ENCODE measurements at places on chromosomes 3 and 15.

DNA sequence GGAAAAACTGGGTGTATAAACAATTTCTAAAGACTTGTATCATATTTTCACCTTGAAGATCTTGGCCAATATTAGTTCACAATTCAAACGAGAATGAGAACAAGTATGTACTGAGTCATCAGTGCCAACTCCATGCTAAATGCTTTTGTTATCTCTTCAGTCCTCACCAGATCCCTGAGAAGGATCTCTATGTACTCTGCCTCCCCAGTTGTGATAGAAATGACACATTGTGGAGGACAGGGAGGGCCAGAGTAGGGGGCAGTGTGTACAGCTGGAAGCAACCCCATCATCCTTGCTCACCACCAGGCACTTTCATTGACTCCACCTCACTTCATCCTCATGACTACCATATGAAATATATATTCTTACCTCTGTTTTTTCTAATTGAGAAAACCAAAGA is 353.7 kb upstream of the SOX2 start:
- no peak for DNase-seq

- no peak for DNase-seq
Measured at GRCh38 chr3:112786002-112786590, 60.6 kb downstream of the CD200R1L start.

- no peak for DNase-seq
Measured at GRCh38 chr3:148255981-148256969, 441.4 kb upstream of the AGTR1 start.

- DNase-seq: no peak
Measured at GRCh38 chr3:154223519-154223918, 100.8 kb downstream of the DHX36 start.

DNA sequence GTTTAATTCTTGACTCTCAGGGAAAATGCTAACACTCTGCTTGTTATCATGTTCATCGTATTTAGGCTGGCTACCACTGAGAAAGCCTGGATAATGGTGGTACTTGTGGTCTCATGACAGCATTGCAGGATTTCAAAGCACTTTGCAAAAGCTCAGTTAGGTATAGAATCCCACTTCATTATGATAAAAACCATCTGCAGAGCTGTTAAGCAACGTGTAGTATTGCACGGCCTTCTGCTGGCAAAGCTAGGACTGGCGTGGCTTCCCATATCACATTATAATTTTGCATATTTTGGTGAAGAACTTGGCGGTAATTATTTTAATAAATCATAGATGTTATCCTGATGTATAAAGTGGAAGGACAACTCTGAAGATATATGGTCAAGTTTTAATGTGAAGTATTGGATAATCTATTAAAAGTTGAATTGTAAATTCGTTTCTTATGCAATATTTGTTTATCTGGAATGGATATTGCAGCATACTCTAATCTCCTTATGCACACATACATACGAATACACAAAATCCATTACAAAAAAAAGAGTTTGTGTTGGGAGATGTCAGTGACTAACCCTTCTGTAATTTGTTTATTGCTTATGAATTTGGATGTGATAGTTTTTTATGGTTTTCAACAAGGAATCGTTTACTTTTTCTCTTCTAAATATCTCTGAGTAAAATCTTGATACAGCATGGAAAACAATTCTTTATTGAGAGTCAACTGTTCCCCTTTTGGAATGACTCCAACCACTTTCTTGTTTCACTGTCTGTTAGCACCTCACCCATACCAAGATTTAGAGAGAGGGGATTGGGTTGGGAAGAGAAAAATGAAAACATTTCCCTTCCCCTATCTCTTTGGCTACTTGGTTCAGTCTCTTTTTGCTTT is 9.2 kb downstream of the RAB8B start:
- no peak for DNase-seq

DNA sequence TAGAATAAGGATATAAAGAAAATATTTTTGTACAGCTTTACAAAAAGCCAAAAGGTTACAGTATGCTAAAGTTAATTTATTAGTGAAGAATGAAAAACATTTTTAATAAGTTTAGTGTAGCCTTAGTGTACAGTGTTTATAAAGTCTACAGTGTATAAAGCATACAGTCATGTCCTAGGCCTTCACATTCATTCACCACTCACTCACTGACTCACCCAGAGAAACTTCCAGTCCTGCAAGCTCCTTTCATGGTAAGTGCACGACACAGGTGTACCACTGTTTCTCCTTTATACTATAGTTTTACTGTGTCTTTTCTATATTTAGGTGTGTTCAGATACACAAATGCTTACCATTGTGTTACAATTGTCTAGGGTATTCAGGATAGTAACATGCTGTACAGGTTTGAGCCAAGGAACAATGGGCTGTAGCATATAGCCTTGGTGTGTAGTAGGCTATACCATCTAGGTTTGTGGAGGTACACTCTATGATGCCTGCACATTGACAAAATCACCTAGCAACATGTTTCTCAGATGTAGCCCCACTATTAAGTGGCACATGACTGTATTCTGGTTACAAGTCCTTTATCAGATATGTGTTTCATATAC is 197.1 kb upstream of the KBTBD8 start:
- DNase-seq: no peak

DNA sequence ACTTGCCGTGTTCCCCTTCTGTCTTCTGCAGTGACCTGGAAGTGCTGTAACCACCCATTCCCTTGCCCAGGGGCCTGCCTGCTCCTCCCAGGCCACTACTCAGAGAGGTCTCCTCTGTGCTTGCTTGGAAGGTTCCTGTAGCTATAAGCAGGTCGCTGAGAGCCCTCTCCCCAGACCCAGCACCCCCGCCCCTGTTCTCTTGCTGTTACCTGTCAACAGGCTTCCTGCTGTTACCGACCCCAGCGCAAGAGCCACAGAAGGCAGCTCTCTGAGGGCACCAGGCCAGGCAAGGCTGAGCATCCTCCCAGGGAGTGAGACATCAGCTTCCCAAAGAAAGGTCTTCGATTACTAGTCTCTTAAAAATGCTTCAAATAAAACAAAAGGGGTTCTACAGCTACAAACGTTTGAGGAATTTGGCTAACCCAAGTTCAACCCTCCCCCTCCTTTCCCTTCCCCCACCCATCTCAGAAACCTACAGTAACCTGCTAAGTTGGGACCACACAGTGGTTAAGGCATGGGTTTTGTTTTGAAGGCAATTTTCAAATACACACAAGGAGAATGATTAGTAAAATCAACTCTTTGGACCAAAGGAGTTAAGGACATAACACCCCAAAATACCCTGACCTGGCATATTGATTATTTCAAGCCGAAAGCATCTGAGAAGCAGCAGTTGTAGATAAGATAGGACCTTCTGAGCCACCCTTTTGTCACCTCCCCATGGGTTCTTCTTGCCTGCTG is 74.9 kb upstream of the MFGE8 start:
- no peak for DNase-seq

DNA sequence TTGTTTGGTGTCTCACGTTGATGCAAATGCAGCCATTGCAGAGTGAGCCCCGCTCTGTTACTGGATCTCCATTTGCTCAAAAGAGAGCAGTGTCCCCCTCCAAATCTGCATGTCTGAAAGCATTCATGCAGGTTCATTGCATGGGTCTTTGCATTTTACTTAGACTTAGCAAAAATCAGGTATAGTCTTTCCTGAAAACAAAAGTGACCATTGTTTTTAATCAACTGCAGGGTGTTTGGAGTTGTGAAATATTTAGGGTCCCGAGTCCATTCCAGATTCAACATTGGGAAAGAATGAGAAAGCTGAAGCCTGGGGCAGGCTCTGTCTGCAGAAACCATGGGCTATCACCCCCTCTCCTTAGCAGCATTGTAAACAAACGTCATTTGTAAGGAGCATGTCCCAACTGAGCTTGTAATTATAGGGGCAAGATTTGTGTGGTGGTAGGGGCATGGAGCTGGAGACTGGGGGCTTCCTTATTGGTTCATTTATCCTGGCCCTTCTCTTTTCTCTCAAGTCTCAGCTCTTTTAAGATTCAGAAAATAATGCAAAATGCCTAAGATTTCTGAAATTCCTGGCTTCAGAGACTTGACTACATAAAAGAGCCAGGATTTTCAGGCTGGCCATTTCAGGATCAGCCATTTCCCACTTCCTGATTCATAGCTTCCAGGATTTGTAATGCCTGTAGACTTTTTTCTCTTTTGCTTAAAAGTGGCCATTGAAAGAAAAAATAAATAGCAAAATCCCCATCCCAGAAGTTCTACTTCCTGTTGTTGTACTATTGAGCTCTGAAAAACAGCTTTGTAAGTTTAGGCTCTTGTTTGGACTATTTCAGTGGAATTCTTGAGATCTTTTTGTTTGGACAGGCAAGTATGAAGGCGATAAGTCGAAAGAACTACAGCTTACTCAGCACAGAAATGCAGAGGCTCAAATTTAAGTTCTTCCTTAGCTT is 23.0 kb downstream of the IGF1R start:
- no peak for DNase-seq

DNA sequence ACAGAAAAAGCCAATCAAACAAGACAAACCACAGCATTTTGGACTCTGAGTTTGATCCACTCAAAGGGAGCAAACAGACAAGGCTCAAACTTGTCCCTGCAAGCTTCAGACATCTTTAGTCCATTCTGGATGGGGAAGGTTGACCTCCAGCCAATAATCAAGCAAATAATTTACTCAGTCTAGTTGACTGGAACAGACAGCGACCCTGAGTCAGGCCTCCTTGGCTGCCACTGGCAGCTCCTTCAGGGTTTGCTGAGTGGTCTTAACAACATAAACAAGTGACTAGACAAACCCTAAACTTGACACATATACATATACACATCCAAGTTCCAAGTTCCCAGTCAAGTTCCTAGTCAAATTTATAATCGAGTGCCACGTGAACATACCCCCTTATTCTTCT is 313.9 kb downstream of the POLQ start:
- no peak for DNase-seq

DNA sequence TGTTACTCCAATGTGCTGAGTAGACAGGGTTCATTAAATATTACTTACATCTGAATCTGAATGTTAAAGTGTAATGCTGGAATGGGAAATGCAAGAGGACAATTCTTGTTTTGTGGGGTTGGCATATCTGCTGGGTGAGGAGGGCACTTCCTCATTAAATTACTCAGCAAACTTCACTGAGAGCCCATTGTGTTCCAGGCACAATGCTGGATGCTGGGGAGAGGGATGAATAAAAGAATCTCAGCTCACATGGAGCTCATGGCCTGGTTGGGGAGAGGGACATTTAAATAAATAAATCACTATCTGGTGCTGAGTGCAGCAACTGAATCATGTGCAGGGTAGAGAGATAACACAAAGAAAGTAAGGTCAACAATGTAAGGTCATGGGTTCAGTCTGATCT is 199.2 kb upstream of the CFAP20DC start:
- no peak for DNase-seq

DNA sequence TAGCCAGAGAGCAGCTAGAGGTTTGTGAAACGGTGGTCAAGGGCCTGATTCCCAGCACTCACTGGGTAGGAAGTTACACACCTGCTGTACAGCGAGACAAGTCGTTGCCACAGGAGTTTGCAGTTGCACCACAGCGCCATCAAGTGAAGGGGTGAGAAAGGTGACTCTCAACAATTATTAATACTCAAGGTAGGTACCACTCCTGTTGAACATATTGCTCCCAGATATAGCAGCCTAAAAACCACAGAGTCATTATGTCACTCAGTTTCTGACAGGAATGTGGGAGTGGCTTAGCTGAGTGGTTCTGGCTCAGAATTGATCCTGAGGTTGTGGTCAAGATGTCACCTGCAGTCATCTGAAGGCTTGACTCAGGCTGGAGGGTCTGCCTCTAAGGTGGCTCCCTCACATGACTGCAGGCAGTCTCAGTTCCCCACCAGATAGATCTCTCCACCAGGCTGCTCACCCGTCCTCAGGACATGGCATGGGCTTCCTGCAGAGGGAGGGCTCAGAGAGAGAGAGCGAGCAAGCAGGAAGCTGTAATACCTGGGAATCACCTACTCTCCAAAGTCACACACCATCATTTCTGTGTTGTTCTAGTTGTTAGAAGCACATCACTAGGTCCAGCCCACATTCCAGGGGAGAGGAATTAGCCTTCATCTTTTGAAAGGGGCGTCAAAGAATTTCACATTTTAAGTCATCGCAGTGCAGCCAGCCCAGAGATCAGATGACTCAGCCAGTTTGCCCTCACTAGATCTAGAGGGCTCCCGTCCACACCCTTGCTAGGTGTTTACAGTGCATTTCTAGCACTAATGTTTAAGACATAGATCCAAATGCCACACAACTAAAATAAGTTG is 17.0 kb upstream of the ANO10 start:
- DNase-seq: no peak

GRCh38 chr3:85481411-85482212 is 522.8 kb downstream of the CADM2 start:
- DNase-seq: no peak

- no peak for DNase-seq
Measured at GRCh38 chr3:120469440-120469839, 18.6 kb upstream of the FSTL1 start.

DNA sequence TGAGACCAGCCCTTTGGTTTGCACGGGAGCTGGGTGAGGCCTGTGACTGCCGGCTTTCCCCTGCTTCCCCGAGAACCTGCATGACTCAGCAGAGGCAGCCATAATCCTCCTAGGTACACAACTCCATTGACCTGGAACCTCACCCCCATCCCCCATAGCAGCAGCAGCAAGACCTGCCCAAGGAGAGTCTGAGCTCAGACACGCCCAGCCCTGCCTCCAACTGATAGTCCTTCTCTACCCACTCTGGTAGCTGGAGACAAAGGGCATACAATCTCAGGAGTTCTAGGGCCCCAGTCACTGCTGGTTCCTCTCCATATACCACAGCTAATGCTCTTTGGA is 141.0 kb upstream of the ARHGEF26 start:
- no peak for DNase-seq

GRCh38 chr15:49059491-49059890 is 13.2 kb upstream of the SECISBP2L start:
- no peak for DNase-seq

DNA sequence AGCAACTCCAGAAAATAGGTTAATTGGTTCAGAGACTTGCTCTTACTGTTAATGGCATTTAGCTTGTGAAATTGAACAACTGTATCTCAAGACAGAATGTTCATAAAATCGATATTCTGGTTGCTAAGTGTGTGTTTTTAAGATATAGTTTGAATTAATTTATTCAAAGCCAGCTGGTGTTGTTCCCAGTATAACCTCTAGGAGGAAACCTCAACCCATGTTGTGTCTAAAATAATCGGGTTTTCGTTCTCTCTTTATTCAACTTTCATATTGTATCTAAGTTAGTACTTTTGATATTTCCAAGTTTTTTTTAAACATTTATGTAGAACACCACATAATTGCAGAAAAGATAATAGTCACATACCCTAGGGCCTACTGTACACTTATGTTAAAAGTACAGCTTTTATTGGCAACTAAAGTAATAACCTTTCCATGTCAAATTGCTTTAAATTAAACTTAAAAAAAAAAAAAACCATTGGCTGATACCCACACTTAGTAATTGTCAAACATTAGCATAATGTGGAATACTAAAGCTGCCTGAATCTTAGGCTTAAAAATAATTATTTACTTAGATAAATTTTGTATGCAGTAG is 90.9 kb downstream of the SAMMSON start:
- DNase-seq: peak; percentile 4

GRCh38 chr15:89019436-89019835 is 68.8 kb upstream of the ABHD2 start:
- DNase-seq: no peak

GRCh38 chr15:92069308-92070250 is 216.1 kb downstream of the SLCO3A1 start:
- no peak for DNase-seq

- peak; percentile 42 for DNase-seq
Measured at GRCh38 chr3:148957586-148957985, 33.8 kb upstream of the GYG1 start.

GRCh38 chr15:66883284-66883911 is 181.4 kb downstream of the SMAD6 start:
- peak; percentile 84 for DNase-seq

- no peak for DNase-seq
Measured at GRCh38 chr15:73884159-73884558, 10.8 kb downstream of the TBC1D21 start.

GRCh38 chr3:52892625-52893311 is 4.6 kb downstream of the STIMATE start:
- no peak for DNase-seq

Data from NCI-H446 (cell line).